ENCODE measurements at places on chromosomes 12 and 14.

GRCh38 chr14:94046696-94047250 is 20.6 kb downstream of the OTUB2 start:
- no peak for DNase-seq

GRCh38 chr14:105944632-105945610 is 418.5 kb downstream of the TMEM121 start:
- peak; percentile 78 for DNase-seq

GRCh38 chr12:105300883-105301282 is 29.6 kb upstream of the C12orf75 start:
- no peak for DNase-seq

- DNase-seq: peak; percentile 16
Measured at GRCh38 chr14:95683793-95684192, 2.4 kb upstream of the TCL1B start.

DNA sequence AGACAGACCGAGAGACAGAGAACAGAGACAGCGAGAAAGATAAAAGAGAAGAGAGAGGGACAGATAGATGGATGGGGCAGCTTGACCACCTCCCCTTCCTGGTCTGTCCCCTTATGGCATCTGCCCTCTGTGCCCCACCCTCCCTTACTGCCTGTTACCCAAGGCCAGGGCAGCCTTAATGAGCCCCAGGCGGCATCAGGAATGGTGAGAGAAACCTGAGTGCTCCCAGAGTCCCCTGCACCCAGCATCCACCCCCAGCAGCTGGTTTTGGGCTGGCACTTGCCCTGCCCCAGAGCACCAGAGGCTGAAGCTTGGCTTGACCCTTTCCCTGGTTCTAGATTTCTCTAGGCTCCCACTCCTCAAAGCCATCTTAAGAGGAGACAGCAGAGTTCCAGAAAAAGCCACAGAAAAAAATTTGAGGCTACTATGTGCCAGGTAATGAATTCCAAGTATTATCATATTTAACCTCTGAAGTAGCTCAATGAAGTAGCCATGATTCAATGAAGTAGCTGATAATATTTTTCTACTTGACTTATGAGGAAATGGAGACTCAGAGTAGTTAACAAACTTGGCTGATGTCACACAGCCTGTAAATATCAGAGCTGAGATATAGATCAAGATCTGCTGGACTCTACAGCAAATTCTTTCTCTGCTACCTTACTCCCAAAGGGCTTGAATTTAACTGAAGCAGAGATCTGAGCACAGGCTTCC is 2.0 kb upstream of the ZNF385A start:
- DNase-seq: no peak

GRCh38 chr12:1628666-1629337 is at the start of gene WNT5B:
WNT5B (plus strand) TSS chr12:1629231; CDS start chr12:1631355, 2,124 bp downstream.
- DNase-seq: no peak

GRCh38 chr14:104169699-104170479 is 31.5 kb downstream of the KIF26A start:
- no peak for DNase-seq
